ENCODE measurements at places on chromosomes 3 and 15.

- DNase-seq, result no peak
Measured at GRCh38 chr3:25665315-25666280, 891 bp upstream of the TOP2B start.

GRCh38 chr15:63476229-63476632 is 28.2 kb upstream of the USP3 start:
- no peak for DNase-seq

DNA sequence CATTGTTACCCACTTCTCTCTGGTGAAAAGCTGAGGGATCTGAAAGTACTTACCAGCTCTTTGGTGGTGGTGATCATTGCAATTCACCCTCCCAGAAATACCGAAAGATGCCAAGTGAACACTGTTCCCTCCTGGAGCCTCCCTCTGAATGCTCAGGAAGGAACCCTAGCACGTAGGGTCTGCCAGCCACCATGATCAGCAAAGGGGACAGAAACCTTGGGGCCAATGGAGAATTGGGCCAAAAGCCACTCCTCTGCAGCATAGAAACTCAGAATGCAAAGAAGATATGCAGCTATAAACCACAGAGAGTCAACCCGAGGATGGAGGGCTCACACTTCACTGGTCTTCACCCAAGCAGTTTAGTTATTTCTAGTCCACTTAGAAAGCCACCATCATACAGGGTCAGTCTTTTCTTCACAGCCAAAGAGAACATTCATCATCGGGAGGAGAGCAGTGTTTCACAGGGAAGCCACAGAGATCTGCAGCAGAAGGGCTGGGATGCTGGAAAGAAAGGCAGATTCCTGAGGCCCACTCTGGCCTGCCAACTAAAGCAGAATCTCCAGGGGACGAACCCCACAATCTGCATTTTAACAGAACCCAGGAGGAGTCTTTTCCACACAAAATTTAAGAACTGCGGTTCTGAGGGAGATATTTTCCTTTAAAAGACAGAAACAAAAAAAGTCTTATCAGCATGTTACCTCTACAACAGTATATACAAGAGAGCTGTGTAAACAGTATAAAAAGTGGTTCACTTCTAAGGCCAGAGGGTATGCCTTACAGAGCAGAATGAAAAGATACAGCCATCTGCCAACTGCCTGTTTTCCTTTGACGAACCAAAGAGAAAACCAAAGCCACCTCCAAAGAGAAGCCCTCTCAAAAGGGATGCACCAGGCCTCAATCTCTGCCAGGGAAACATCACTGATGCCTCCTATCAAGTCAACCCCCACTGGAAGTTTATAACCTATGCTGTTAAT is 11.3 kb downstream of the TBC1D2B start:
- DNase-seq, result no peak

GRCh38 chr15:69034352-69034751 is 19.9 kb downstream of the NOX5 start:
- DNase-seq, result no peak

GRCh38 chr3:163490119-163490518 is 1588.2 kb downstream of the SI start:
- no peak for DNase-seq

- DNase-seq, result no peak
Measured at GRCh38 chr3:197746801-197747237, 2.9 kb upstream of the FYTTD1 start.

- DNase-seq, result no peak
Measured at GRCh38 chr15:74227968-74228722, 8.0 kb upstream of the CCDC33 start.

DNA sequence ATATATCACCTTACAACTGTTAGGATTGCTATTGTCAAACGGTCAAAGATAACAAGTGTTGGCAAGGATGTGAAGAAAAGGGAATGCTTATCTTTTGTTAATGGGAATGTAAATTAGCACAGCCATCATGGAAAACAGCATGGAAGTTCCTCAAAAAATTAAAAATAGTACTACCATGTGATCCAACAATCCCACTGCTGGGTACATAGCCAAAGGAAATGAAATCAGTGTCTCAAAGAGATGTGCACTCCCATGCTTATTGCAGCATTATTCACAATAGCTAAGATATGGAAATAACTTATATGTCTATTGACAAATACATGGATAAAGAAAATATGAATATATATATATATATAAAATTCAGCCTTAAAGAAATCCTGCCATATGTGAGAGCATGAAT is 274.6 kb downstream of the EDEM1 start:
- DNase-seq, result no peak

GRCh38 chr3:134839422-134839821 is 44.4 kb downstream of the EPHB1 start:
- no peak for DNase-seq

- no peak for DNase-seq
Measured at GRCh38 chr15:41437448-41437847, 20.6 kb downstream of the RTF1 start.

GRCh38 chr15:40420071-40420713 is 14.6 kb downstream of the IVD start:
- no peak for DNase-seq

- no peak for DNase-seq
Measured at GRCh38 chr3:110995461-110996231, 76.0 kb upstream of the NECTIN3 start.

- DNase-seq, result no peak
Measured at GRCh38 chr15:32837935-32838334, 120.1 kb downstream of the GREM1 start.

DNA sequence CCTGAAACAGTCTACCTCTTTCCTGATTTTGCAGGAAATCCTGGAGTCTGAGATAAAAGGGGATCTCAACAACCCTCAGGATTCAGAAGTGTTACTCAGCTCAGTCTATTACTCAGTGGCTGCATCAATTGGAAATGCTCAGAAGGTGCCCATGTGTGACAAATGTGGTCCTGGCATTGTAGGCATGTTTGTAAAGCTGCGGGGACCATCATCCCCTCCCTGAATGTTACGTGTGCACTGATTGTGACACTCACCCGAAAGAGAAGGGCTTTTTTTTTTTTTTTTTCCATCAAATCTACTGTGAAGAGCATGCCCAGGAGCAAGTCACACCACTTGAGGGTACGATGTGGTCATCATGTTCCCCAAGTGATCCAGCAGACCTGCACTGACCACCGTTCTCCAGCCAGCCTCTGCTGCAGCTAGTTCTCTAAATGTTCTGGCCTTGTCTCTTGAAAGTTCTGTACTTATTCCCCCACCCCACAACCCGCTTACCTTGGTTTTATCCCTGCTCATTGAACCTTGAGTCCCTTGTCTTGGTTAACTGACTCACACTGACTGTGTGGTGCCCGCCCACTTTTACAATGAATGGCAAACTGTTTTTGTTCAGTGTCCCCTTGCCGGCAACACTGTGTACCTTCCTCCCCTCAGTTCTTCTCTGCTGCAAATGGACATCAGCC is 19.8 kb downstream of the ST3GAL6 start:
- DNase-seq, result no peak

GRCh38 chr15:74497584-74497983 is 36.6 kb upstream of the UBL7 start:
- DNase-seq, result no peak

- DNase-seq, result no peak
Measured at GRCh38 chr3:125479091-125479490, 40.9 kb downstream of the SNX4 start.
